ENCODE measurements at places on chromosomes 16 and 17.

DNA sequence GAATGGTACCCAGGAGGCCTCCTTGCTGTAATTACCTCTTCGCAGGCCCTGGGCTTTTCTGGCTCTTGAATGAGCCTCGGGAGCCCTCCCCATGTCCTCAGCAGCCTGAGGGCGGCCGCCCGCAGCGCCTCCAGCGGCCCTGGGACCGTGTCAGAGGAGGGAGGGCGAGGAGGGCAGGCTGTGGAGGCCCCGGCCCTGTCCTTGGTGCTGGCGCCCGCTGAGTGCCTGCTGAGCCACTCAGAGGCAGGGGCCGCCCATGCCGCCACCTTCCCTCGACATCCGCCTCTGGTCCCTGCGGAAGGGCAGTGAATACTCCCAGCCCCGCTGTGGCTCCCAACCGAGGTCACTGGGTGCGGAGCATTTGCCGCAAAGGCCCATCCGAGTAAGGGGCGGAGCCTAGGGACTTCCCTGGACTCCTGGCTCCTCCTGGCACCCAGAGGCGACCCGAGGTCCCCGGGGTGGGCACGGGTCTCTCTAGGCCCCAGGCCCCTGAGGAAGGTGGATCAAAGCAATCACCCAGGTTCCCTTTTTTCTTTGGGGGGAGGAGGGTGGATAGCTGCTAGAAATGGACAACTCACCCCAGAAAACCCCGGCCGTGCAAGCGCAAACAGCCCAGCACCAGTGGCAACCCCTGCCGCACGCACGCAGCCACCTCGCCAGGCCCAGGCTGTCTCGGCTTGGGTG is 2.8 kb downstream of the RBFOX3 start:
- DNase-seq, result no peak

- no peak for DNase-seq
These were observed 532.3 kb downstream of the CDH13 start for GRCh38 chr16:83159049-83159448.

- no peak for DNase-seq
These were observed 24.7 kb downstream of the NGFR start for GRCh38 chr17:49519781-49520180.

DNA sequence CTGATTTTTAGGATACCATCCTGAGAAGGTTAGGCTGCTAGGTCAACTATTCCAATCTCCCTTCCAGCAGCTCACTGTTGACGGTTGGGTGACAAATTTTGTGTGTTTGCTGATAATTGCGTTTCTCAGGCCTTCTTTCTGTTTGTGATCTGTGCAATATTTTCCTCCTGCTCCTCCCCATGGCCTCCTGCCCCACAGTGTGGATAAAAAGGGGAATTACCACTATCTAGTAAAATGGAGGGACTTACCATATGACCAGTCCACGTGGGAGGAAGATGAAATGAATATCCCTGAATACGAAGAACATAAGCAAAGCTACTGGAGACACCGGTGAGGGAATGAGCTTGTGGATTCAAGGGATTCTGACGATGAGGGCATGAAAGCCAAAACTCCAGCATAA is 9.2 kb downstream of the CHD3 start:
- DNase-seq, result no peak

- DNase-seq, result no peak
These were observed 167.8 kb downstream of the RBFOX3 start for GRCh38 chr17:79443026-79443425.

- no peak for DNase-seq
These were observed 3.1 kb downstream of the BAIAP2 start for GRCh38 chr17:81037798-81038733.

GRCh38 chr17:17528696-17529652 is 32.8 kb upstream of the RASD1 start:
- no peak for DNase-seq

- no peak for DNase-seq
These were observed 160.0 kb upstream of the TNRC6C start for GRCh38 chr17:77798481-77798880.

DNA sequence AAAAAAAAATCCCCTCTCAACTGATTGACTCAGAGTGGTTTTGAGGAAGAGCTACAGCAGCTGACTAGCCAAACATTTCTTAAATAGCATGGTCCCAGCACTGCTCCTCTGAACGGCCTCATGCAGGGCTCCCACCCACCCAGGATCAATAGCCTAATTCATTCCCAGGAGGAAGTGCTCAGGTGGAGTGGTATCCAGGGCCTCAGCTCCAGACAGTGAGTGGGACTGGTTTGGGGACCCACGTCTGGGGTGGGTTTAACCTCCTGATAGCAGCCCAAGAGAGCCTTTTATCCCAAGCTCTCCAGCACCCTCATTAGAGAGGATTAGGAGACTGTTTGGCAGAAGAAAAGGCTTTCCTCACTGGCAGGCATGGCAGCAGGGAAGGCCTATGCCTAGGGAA is 68.5 kb upstream of the CDH5 start:
- DNase-seq, result no peak

- no peak for DNase-seq
These were observed 8.7 kb downstream of the SMURF2 start for GRCh38 chr17:64653325-64653984.

GRCh38 chr16:84677017-84677803 is 22.6 kb upstream of the USP10 start:
- no peak for DNase-seq

DNA sequence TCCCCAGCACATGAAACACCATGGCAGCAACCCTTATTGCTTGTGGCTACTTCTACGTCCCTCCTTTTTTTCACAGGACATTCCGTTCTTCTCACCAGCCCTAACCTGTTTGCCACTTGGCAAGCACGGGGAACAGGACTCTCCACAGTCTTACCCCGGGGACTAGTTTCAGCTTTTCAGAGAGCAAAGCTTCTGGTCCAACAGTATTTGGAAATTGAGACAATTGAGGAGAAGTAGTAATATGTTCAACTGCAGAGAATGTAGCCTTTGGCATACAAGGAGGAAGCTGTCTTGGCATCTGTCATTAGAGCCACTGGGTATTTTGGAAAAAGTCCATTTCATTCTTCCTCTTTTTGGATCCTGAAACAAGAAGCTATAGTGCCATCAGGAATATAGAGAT is 65.7 kb downstream of the MAP2K6 start:
- DNase-seq, result no peak

DNA sequence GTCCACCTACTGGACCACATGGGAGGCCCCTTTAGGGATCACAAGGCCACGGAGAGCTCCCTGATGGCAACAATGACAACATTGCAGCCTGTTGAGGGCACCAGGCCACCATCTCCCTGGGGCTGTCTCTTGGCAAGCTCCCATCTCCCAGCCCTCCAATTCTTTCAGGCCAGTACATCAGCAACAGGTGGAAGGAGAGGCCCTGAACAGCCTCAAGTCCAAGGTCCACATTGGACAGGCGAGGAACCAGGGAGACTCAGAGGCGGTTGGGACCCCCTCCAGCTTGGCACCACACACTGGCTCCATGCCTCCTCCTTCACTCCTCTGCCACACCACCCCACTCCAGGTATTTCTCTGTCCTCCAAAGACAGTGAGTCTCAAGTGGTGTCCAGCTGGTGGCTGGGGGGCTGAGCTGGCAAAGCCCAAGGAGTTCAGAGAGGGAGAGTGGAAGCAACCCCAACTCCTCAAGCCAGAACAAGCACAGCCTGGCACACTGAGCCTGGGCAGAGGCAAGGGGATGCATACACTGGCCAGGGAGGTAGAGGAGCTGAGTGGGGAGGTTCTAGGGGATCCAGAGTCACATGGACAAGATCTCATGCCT is 1.3 kb upstream of the ACAP1 start:
- DNase-seq, result no peak

DNA sequence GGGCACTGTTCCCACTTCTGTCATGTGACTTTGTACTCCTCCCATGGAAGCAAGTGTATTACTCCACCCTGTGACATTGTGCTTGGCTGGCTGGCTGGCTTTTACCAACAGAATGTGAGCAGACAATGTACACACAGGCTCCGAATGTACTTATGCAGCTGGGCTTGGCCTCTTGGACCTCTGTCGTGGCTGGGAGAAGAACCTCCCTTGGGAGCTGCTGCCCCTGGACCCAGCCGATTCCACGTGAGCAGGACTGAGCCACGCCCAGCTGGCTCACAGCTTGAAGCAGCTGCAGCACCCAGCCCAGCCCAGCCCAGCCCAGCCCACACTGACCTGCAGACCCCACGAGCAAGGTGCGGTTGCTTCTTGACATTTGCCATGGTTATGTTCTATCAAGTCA is 177.5 kb downstream of the RBFOX3 start:
- DNase-seq, result no peak

- DNase-seq, result no peak
These were observed 11.4 kb upstream of the OR4D1 start for GRCh38 chr17:58136669-58137279.

GRCh38 chr16:23865853-23866252 is 30.1 kb downstream of the PRKCB start:
- DNase-seq, result no peak

DNA sequence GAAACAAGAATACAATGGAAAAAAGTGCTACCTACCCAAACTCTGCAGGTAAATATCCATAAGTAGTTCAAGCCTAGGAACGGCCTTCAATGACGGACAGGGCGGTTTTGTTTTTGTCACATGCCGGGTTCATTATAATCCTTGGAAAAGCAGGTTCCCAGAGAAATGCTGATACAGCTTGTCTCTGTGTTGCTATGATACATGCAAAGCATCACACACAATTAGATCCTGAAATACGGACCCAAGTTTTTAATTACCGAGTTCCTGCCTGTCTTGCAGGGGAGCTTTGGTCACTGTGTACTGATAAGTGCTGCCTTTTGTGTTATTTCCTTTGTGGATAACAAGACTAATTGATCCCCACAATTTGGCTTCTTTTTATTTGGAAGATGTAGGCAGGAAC is 217.4 kb downstream of the HAPSTR1 start:
- no peak for DNase-seq

GRCh38 chr16:2468725-2469398 is 2.2 kb upstream of the NTN3 start:
- DNase-seq, result no peak

- no peak for DNase-seq
These were observed 335.1 kb downstream of the CPPED1 start for GRCh38 chr16:12468552-12468951.

DNA sequence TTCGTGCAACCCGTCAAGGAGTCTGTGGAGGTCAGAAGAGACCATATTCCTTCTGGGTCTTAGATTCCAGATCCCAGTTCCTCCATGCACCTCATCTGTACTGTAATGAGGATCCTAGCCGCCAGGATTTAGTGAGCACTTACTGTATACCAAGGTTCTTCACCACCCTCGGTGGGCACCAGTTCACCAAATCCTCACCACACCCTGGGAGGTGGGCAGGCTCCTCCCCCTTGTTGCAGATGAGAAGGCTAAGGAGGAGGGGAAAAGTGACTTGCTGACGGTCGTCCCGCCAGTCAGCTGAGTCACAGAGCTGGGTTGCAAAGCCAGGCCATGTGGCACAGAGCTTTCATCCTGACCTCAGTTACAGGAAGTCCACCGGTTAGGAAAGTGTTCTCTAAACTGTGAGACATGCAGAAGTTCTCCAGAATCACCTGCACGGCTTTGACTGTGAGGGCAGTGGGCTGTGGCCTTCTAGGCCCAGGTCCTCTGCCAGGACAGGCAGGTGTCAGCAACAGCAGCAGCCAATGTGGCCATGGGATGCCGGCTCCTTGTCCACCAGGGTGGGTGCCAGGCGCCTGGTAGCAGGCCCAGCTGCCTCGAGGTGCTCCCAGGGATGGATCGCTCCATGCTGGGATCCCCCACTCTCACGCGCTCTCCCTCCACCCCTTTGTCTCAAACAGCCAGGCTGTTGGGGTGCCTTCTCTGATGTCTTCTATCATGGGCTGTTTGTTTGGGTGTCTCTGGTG is 240.3 kb upstream of the GSE1 start:
- no peak for DNase-seq

GRCh38 chr16:25817876-25818275 is 126.1 kb downstream of the HS3ST4 start:
- no peak for DNase-seq

- no peak for DNase-seq
These were observed 3.0 kb downstream of the C16orf86 start for GRCh38 chr16:67669499-67670101.

- no peak for DNase-seq
These were observed 1.4 kb downstream of the GPR139 start for GRCh38 chr16:20072146-20072873.

DNA sequence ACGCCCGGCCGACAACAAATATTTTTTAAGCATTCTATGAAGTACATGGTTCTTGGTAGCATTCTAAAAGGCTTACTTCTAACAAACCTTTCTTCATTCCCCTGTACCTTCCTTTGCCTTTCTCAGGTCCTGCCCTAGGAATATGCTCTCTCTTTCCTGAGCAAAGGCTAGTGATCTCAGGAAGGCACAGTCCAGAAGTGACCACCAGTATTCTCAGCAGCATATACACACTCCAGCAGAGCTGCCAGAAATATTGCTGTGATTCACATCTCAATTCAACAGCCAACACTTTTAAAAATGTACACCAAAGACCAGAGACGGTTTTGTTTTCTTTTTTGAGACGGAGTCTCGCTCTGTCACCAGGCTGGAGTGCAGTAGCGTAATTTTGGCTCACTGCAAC is 41.4 kb upstream of the ANKFY1 start:
- no peak for DNase-seq

DNA sequence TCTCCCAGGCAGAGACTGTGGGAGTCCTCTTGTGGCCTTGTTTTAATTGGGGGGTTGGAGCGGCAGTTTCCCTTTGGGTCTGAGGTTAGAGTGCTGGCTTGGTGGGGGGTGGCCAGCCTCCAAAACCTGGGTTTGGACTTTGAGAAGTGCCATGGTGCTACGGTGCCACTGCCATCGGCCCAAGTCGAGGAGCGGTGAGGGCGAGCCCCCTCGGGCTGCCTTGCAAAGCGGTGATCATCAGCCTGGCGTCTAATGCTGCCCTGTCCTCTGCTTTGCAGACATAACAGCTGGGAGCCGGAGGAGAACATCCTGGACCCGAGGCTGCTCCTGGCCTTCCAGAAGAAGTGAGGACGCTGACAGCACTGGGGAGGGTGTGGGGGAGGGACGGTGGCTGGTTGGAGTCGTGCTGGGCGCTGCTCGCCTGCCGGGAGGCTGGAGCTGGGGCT is 1.2 kb downstream of the CBX2 start:
- DNase-seq, result no peak

DNA sequence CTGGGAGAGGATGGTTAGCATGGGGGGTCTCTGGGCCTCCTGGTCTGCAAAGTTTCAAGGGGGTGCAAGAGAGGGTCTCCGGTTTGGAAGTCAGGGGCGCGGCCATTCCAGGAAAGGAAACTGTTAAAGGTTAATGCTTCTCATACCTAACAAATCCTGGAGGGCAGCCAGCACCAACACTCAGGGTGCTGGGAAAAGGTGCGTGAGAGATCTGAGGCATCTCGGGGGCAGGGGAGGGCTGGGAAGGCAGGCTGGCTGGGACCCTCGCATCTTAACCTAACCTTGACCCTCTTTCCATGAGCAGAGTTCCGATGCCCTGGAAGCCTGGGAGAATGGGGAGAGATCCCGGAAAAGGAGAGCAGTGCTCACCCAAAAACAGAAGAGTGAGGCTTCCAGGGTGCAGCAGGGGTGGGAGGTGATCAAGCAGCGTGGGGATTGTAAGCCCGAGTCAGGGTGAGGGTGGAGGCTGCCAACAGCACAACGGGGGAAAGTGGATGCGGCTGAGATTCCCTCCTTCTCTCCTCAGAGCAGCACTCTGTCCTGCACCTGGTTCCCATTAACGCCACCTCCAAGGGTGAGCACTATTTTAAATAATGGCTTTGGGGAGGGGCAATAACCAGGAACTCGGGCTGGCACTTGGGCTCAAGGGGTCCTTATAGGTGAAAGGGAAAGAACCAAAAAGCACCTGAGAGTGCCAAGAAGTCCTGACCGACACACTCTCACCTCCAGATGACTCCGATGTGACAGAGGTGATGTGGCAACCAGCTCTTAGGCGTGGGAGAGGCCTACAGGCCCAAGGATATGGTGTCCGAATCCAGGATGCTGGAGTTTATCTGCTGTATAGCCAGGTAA is 996 bp downstream of the TNFSF13 start:
- DNase-seq, result no peak
